CD8-positive, alpha-beta T cell (primary cell): ENCODE measurements at places on chromosomes 4 and X.

DNA sequence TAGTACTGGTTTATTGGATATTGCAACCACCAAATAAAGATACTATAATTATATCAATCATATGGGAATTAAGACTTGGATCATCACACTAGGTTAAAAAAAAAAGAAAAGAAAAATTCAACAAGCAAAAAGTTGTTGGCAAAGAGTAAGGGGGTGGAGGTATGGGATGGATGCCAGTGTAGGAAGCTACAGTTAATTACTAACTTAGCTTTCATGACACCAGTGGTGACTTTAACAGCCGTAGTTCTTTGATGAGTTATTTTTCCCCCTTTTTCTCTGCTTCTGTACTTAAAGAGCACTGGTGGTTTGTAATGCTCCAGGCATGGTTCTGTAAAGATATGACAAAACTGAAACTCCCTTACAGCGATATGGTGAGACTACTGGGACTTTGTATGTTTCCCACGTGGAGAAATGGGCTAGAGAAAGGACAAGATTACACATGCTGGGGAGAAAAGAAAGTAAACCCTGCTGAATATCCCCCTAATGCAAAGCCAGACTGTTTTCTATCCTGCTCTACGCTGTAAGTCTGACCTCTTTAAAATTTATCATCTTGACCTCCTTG, 210.8 kb downstream of the SPOCK3 start:
- no peak for DNase-seq

DNA sequence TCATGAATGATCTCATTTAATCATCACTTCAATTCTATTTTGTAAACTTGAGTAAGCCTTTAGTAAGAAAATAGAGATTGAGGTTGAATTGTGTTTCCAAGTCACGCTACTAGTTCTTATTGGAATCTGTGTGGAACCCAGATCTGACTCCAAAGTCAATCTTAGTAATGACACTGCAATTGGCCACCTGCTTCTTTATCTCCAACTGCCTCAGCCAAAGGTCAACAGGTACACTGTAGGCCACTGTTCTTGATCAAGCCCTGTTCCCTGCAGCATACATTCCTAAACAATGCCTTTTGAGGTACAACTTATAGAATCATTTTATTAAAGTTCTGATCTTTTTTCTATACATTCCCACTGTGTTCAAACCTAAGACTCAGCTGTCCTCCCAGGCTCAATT, 45.5 kb upstream of the CXCL13 start:
- no peak for DNase-seq

DNA sequence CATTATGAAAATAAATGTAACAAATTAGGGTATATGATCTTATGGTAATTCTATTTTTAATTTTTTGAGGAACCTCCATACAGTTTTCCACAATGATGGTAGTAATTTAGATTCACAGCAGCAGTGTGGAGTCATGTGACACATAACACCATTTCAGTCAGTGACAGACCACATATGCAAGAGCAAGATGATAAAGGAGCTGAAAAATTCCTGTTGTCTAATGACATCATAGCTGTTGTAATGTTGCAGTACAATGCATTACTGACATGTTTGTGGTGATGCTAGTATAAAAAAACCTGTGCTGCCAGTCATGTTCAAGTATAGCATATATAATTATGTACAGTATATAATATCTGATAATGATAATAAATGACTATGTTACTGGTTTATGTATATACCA, 28.5 kb downstream of the EMCN start:
- no peak for DNase-seq

DNA sequence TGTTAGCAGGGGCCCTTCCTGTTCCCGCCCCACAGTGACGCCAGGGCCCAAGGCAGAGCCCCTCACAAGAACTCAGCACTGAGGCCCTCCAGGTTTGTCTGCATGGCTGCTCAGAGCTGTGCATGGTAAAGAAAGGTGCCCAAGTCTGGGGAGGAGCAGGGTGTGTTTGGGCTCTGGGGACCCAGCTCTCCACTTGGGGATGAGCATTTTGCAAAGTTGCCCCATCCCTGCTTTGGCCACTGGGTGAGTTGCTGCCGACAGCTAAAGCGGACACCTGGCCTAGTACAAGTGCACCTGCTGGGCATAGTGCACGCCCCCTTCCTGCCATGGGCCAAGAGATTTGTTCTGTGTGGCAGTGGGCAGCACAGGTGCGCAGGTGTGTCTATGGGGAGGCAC, 2.0 kb upstream of the MXD4 start:
- DNase-seq = no peak

DNA sequence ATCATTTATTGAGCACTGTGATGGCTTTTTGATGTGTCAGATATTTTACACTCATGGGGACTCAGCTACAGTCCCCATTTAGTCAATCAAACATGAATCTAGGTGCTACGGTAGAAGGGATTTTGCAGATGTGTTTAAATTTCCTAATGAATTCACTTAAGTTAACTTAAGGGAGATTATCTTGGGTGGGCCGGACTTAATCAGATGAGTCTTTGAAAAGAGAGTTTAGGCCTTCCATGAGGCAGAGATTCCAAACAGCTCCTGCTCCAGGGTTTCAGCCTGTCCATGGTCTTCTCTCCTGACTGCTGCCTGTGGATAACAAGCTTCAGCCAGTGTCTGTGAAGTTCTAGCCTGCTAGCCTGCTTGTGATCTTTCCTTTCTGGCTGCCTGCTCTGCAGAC, 202.4 kb downstream of the IDS start:
- no peak for DNase-seq

- DNase-seq = no peak
Observed at GRCh38 chr4:39541987-39542610, 14.9 kb upstream of the UGDH start.
